ENCODE measurements at places on chromosomes 5 and 9. TPM values are rescaled to one million over a fixed set of nuclear protein-coding genes. Genes with fewer than 3 reads are reported as not detected.

Gene DIRAS2
- total RNA-seq: not detected

Gene RANBP17
- total RNA-seq: not detected

Gene DDX4
- not detected for total RNA-seq

Gene FAM221B
- not detected for total RNA-seq

Gene LIFR
- 0.10 TPM for total RNA-seq

Gene BTNL8
- not detected for total RNA-seq

Gene PPP1R2B
- total RNA-seq: 0.39 TPM

DNA sequence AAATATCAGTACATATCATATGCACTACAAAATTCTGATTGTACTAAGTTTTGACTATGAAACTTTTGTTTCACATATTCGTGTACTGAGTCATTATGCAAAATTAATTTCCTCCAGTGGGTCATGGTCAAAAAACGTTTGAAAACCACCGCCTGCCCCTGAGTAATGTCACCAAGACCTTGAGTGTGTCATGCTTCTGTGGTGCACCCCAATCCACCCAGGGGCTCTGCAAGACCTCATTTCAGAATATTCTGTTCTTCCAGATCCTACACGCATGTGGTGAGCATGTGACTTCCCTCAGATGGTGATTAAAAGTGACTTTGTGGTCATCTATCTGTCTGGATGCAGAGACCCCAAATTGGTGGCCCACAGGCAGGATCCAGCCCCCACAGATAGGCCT lies 31.0 kb downstream of the ABLIM3 start:
- DNase-seq: no peak

DNA sequence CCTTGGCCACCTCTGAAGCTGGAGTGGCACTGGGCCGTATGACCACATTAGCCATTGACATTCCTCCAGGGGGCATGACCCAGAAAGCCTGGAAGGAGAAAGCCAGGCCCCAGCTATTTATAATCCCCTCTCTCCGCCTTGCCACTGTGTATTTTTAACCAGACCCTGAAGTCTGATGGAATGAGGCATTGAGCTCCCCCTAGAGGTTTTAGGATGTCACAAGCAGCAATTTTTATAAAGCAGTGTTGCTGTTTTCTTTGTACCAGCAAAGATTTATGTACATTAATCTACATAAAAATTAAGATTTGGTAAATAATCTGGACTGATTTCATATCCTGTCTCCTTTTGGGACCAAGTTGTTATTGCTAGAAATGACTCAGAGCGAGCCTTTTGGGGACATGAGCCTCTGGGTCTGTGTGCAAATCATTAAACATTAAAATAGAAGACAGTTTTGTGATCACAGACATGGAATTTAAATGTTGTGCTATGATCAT lies 127.1 kb downstream of the TRIO start:
- no peak for DNase-seq

DNA sequence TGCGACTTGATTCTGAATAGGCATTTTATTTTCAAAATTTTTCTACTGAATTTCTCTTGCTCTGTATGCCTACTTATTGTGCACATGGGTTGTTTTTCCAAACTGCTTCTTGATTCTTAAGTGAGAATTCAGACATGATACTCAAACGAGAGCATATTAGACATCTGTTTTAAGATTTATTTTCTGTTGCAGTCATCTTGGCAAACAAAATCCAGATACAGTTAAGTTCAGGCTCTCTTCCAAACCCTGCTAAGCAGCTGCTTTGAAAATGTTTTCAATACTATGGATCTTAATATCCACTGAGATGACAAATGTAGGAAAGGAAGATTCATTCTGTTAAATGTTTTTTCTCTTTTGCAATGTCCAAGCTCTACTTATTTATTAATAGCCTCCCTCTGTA lies 4.5 kb downstream of the TMEM215 start:
- no peak for DNase-seq

GRCh38 chr9:34114436-34114835 lies 12.1 kb downstream of the DCAF12 start:
- no peak for DNase-seq

GRCh38 chr5:78514427-78515330 lies 133.9 kb downstream of the LHFPL2 start:
- no peak for DNase-seq

DNA sequence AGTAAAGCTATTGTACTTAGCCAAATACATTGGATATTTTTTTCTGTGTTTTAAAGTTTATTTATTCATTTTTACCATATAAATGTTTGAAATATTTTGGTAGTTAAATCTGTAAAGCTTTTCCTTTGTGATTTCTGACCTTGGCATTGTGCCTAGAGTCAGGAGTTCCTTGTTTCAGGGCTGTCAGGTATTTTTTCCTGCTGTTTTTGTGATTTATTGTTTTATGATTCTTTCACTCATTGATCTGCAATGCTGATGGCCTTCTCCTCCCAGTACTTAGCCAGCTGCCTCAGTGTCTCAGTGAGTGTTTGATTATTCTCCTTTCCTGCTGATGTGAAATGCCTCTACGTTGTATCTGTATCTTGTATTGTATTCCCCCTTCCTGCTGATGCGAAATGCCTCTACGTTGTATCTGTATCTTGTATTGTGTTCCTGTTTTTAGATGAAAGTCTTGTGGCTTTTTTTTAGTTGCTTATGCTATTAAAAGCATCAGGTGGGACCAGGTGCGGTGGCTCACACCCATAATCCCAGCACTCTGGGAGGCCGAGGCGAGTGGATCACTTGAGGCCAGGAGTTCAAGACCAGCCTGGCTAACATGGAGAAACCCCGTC lies 61.0 kb downstream of the EHMT1 start:
- DNase-seq: no peak

DNA sequence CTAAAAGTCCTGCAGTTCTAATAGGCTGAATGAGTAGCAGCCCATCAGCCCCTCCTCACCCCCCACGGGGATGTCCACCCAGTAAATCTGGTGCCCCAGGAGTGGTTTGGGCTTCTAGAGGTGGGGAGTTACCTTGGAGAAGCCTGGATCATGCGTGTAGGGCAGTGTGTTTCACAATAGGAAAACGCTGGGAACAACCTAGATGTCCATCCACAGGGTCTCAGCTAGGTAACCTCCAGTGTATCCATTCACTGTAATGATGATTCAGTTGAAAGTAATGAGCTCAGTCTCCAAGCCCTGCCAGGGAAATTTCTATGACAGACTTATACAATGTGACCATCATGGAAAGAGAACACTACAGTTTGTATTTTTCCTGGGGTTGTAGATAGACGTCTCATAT lies 51.8 kb downstream of the NDST1 start:
- no peak for DNase-seq

GRCh38 chr9:130239741-130240241 lies 25.8 kb upstream of the HMCN2 start:
- DNase-seq: no peak

DNA sequence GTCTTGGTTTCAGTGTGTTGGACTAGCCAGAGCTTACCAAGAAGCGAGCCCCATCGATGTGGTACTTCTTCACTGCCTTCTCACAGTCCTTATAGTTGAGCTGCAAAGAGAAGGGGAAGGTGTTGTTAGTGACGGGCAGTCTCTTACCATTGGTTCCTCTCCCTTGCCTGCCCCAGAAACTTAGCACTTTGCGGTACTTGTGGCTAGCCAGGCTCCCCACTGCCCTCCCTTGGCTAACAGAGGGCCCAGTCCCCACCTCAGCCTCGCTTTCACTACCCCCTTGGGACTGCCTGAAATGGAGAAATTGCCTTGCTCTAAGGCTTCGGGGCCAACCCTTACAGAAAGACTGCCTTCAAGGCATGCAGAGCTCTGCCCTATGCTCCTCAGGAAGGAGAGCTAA lies 4.3 kb downstream of the LCP2 start:
- no peak for DNase-seq

DNA sequence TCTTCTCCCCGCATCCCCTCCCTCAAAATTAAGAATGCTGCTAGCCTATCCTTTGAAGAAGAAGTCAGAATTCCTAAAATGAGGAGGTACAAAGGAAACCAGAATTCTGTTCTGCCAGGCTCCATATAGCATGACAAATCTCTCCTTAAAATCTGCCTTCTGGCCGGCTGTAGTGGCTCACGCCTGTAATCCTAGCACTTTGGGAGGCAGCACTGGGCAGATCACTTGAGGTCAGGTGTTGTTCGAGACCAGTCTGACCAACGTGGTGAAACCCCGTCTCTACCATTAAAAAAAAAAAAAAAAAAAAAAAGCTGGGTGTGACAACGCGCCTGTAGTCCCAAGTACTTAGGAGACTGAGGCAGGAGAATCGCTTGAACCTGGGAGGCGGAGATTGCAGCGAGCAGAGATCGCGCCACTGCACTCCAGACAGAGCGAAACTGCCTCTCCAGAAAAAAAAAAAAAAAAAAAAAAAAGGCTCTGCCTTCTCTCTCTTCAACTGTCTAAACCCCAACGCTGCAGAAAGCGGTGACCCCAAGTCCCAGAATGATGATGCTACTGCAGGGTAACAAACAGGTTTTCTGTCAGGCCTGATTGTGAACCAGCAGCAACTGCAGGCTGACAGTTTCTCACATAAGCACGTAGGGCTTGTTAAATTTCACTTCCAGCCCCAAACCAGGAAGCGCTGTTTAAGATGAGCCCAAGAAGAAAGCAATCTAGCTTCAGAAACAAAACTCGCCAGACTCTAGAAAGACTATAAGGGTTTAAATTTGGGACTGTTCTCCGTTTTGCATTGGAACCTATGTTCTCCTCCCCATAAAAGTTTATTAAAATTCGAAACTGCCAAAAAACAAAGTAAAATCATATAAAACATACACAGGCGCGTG lies 963 bp upstream of the CAST start:
- DNase-seq: peak; percentile 46

- DNase-seq: no peak
These were observed 1647.4 kb upstream of the C9orf72 start for GRCh38 chr9:29220596-29221251.

DNA sequence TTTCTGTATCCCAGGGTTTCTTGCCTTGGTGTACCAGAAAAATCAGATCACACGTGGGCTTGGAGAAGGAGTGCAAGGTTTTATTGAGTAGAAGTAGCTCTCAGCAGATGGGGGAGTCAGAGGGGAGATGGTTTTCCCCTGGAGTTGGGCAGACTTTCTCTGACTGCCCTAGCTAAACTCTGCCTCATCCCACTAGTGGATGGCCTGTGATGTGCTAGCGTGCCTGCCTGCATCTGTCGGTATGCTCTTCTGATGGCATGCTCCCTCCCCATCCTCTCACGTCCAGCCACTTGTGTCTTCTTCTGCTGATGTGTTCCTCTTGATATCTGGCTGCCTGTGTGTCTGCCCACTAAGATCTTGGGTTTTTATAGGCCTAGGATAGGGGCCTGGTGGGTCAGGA lies 616.1 kb upstream of the RGMB start:
- no peak for DNase-seq

DNA sequence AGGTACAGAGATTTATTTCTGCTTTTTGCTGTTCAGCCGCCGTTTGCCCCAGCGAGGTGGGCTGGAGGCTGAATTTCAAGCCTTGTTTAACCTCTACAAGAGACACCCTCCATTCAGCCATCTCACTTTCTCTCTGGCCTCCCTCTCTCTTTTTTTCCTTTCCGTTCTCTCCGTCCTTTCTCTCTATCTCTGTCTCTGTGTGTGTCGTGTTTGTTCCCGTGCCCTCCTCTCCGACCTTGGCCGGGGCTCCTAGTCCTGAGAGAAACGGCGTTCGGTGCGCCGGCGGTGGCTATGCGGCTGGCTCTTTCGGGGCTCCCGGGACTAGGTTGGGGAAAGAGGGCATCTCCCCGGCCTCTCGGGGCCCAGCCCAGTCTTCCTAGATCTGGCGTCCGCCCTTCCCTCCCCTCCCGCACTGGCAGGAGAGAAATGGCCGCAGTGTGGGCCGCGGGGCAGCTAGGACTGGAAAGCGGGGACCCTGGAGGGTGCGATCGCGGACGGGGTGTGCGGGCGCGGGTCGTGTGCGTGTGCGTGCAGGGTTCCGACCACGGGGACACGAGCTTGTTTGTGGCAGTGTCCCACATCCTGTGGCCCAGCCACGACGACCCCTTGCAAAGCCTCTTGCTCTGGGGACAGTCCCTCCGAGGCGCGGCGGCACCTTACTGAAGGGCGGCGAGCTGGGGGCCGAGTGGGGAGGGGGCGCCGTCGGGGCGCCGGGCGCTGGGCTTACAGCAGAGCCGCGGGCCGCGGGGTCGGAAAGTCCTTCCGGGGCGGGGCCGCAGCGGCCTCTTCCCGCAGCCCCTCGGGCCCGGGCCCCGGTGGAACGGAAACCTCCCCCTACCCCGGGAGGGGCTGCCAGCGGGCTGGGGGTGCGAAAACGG lies 5.7 kb downstream of the LHX2 start:
- DNase-seq: no peak

Measured in activated T-helper 1 cell treated with anti-CD3 and anti-CD28 coated beads, Interleukin-12 subunit alpha, Interleukin-12 subunit beta, Interleukin-2, Interleukin-4 antibody, amounts not matched to agents 30 ng/mL and 10 ng/mL and 1 ng/mL, durations not matched to agents 14 hours and 24 hours and 36 hours (primary cell).